ENCODE measurements at places on chromosomes 7 and 10.

DNA sequence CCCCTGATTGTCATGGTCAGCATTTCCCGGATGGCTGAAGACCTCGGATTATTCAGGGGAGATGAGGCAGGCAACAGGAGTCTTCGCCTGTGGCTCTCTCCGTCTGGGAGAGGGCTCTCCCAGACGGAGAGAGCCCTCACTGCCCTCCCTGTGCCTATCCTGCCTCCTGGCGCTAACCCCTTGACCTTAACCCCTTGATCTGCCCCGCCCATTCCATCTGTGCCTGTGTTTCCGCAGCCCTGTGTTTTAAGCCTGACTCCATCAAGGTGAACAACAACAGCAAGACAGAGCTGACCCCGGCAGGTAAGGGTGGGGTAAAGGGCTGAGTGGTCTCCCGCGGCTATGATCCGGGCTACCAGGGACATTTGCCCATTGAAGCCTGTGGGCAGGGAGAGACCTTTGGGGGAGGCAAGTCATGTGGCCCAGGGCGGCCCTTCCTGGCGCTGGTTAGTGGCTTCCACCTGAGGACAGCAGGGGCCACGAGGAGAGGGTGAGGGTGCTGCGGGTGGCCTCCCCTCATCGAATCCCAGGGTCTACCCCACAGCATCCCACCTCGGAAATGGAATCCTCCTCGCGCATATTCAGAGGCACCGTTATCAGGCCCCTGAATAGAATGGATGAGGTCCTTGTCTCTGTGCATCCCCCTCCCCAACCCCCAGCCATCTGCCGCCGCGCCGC is 4.2 kb upstream of the MUC12 start:
- DNase-seq: no peak

DNA sequence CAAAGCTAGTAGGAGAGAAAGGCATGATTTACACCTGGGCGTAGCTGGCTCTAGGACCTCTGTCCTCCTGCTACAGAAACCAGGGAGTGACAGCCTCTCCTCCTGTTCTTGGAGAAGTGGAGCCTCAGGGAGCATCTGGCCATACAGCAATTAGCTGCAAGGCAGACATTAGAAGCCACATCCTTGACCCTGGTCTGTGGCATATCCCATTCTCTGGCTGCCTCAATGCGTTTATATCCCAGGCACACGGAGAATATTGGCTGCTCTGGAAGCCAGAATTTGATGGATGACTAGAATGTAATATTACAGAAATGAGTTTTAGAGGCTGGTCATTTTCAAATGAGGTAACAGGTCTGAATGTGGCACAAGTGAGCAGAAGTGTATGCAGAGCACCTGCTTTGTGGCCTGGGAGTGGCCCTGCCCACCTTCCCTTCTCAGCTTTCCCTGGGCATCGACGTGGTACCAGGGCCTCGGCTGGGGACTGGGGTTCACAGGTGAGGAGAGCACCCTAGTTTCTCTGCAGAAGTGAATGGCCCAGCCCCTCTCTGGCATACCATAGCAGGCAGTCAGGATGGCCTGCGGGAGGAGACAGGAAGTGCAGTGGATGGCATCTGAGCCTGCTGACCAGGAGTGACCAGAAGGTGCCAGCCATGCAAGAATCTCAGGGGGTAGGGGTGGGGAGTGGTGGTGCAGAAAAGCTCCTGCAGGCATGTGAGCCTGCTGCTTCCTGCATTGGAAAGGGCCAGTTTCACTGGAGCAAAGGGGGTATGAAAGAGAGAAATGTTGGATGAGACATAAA is 367.2 kb upstream of the ZNF32 start:
- no peak for DNase-seq

DNA sequence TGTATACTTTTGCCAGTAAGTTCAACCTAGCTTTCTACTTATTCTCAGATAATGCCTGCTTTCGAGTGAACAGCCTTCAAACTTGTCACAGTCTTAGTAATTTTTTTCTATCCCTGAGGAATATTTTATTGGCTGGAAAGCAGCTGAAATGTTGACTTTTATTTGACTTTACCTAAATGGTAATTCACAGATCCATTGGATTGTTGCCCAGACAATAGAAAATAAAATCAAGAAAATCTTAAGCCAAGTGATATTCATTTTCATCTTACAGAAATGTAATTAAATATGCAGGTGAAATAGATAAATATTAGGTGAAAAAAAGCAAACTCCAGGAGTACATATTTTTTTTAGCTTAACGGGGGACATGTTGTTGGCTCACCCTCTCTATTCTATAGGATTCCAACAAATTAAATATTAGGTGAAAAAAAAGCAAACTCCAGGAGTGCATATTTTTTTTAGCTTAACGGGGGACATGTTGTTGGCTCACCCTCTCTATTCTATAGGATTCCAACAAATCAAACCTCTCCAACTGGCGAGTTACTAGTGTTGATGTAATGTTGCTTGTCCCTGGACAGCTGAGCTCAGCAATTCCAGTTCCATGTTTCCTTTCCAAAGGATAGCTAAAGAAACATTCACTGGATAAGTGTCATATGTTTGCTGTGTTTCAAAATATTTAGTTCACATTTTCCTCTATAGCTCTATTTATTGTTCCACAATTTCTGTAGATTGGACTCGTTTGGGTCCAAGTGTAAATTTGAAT is 4.2 kb downstream of the TMEM26 start:
- no peak for DNase-seq

DNA sequence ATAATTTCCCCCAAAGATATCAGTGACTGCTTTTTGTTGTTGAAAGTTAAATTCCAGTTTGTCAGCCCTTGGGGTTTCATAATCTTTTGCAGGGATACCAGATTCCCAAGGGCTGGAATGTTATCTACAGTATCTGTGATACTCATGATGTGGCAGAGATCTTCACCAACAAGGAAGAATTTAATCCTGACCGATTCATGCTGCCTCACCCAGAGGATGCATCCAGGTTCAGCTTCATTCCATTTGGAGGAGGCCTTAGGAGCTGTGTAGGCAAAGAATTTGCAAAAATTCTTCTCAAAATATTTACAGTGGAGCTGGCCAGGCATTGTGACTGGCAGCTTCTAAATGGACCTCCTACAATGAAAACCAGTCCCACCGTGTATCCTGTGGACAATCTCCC is 3.2 kb downstream of the CYP26A1 start:
- DNase-seq: no peak

GRCh38 chr7:1140476-1141104 is 19.4 kb downstream of the ZFAND2A start:
- no peak for DNase-seq

GRCh38 chr10:84308021-84308420 is 20.4 kb upstream of the CCSER2 start:
- no peak for DNase-seq

- DNase-seq: no peak
These were observed 48.8 kb upstream of the DGKI start for GRCh38 chr7:137895301-137896221.

- no peak for DNase-seq
These were observed 456.1 kb downstream of the PHTF2 start for GRCh38 chr7:78254726-78255055.
